ENCODE measurements at places on chromosomes 1 and 21. TPM values are rescaled to one million over a fixed set of nuclear protein-coding genes. Genes with fewer than 3 reads are reported as not detected.

DNA sequence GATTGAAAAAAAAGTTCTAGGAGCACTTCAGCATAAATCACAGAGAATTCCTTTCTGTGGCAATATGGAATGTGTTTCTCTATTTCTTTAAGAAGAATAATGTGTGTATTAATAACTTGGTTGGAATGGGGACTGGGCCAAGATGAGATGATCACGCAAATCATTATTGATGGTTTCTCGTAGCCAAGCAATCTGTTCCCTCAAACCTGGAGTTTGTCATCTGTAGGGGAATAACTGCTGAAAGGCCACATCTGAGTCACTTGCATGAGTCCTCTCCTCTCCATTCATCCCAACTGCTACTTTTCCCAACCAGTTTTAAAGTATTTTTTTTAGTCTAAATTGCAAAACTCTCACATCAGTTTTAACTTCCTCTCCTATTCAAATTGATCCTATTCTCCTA lies 480.4 kb downstream of the PLPP3 start:
- H3K4me3 ChIP-seq: no peak overlapping the region
- no peaks in the 10 kb centered on the region for H3K4me1 ChIP-seq
- no peaks in the 10 kb centered on the region for H3K27me3 ChIP-seq
- DNase-seq: peak; percentile 85

GRCh38 chr1:54742282-54742681 lies 22.0 kb downstream of the PARS2 start:
- peaks cover 33% of the 10 kb centered on the region for H3K36me3 ChIP-seq
- DNase-seq: no peak
- no peak overlapping the region for H3K4me3 ChIP-seq
- H3K4me1 ChIP-seq: no peaks in the 10 kb centered on the region

- H3K4me1 ChIP-seq: peaks cover 7% of the 10 kb centered on the region
- H3K27ac ChIP-seq: no peak overlapping the region
- no peaks in the 10 kb centered on the region for H3K27me3 ChIP-seq
- DNase-seq: peak; percentile 56
- no peak overlapping the region for H3K4me3 ChIP-seq
- H3K36me3 ChIP-seq: no peaks in the 10 kb centered on the region
Observed at GRCh38 chr1:207847116-207847515, 63.8 kb downstream of the CD34 start.

The CELA3A gene
- not detected for total RNA-seq

The SMIM1 gene
- 6.6 TPM for total RNA-seq

DNA sequence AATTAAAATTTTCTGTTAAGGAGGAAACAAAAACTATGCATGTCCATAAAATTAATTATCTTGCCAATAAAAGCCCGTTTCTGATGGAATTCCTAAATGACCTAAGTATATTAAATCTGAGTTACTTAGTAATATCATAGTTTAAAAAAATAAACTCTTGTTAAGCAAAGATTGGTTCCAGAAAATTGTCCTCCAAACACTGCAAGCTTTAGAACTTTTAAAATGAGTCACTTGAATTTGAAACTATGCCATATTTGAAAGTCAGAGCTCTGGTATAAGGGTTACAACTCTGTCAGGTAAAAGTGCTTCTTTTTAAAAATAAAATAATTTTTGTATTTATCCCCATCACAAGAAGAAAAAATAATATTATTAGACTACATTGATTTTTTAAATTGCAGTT lies 409.5 kb downstream of the PLPP3 start:
- peak; percentile 43 for DNase-seq
- no peaks in the 10 kb centered on the region for H3K27me3 ChIP-seq
- H3K4me1 ChIP-seq: no peaks in the 10 kb centered on the region
- H3K4me3 ChIP-seq: no peak overlapping the region

Data from astrocyte (in vitro differentiated cells and primary cell).